ENCODE measurements at places on chromosomes 7 and 10. TPM values are rescaled to one million over a fixed set of nuclear protein-coding genes. Genes with fewer than 3 reads are reported as not detected.

The SPDYE5 gene
- not detected for total RNA-seq

The AKR1D1 gene
- not detected for total RNA-seq

The MKX gene
- total RNA-seq, result 1.2 TPM

The ITGB8 gene
- total RNA-seq, result 3.3 TPM

The SPDYE1 gene
- not detected for total RNA-seq

The NRCAM gene
- 3.0 TPM for total RNA-seq
